ENCODE measurements at places on chromosomes 7 and 10. TPM values are rescaled to one million over a fixed set of nuclear protein-coding genes. Genes with fewer than 3 reads are reported as not detected.

DNA sequence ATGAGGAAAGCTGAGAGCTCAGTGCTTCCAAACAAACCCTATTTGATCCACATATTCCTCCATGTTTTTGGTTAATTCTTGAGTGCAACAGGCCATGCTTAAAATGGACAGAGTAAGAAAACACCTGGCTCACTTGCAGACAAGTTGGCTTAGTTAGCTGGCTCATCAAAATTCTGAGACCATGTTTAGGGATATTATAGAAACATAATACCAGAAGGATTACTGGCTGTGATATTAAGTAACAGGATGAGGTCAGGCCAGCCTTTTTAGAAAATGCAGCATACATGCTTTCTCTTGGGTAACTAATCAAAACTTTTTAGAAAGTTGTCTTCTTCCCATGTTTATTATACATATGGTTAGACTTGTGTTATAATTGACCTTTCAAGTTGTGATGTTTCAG is 867.2 kb upstream of the LRRTM3 start:
- no peak overlapping the region for H3K27ac ChIP-seq
- H3K4me3 ChIP-seq = no peak overlapping the region
- DNase-seq = no peak
- H3K4me1 ChIP-seq = no peaks in the 10 kb centered on the region
- H3K36me3 ChIP-seq = no peaks in the 10 kb centered on the region
- H3K27me3 ChIP-seq = no peaks in the 10 kb centered on the region

The FANK1 gene
- total RNA-seq = 2.6 TPM

The PPP1R17 gene
- total RNA-seq = not detected

The LOXL4 gene
- total RNA-seq = 6.2 TPM

DNA sequence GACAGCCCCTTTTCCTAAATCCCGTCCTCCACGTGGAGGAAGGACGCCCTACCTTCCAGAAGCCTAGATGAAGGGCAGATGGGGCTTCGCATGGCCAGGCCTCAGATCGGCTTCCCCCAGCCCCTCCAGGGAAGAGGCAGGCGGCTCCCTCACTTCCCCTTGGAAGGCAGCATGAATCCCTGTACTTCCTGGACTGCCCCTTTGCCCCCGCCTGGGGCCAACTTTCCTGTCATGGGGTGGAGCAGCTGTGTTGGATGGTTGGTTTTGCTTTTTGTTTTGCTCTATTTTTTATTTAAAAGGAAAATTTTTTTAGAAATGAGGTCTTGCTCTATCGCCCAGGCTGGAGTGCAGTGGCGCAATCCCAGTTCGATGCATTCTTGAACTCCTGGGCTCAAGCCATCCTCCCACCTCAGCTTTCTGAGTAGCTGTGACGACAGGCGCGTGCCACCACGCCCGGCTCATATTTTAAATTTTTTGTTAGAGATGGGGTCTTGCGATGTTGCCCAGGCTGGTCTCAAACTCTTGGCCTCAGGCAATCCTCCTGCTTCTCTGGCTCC is 27.2 kb downstream of the GTF2IRD1 start:
- no peaks in the 10 kb centered on the region for H3K27me3 ChIP-seq
- H3K27ac ChIP-seq = peak overlapping the region; percentile 97
- no peaks in the 10 kb centered on the region for H3K36me3 ChIP-seq
- H3K4me1 ChIP-seq = peaks cover 69% of the 10 kb centered on the region
- peak; percentile 89 for DNase-seq

The POP7 gene
- 20.2 TPM for total RNA-seq

DNA sequence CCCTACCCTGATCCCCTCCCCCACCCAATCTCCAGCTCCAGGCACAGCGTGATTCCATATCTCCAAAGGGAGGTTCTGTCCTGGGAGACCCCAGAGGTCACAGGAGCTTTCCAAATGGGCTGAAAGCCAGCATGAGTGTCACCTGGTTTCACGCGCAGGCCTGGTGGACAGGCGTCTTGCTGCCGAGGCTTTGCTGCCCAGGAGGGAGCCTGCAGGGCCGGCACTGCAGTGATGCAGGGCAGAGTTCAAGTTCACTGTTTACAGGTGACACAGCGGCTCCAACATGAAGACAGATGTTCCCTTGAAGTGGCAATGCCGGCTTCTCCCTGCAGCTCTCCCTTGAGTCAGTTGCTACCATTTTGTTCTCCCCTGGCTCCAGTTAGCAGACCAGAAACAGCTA is 104.3 kb downstream of the TCERG1L start:
- no peaks in the 10 kb centered on the region for H3K36me3 ChIP-seq
- H3K4me1 ChIP-seq = no peaks in the 10 kb centered on the region
- H3K27me3 ChIP-seq = no peaks in the 10 kb centered on the region
- no peak overlapping the region for H3K4me3 ChIP-seq
- DNase-seq = peak; percentile 43
- H3K27ac ChIP-seq = no peak overlapping the region
